ENCODE measurements at places on chromosomes 11 and 22. TPM values are rescaled to one million over a fixed set of nuclear protein-coding genes. Genes with fewer than 3 reads are reported as not detected.
A peak's percentile ranks its signal among the peaks of the same experiment; 100 is the strongest.

Gene ZNRF3
- 6.6 TPM for total RNA-seq

Gene CHID1
- 58.7 TPM for total RNA-seq

Gene POU2AF3
- 0.18 TPM for total RNA-seq

Gene TUG1
- total RNA-seq, result 37.7 TPM

Gene DGCR6
- total RNA-seq, result 4.2 TPM

Gene PNPLA5
- not detected for total RNA-seq

Gene GLYATL2
- total RNA-seq, result 0.34 TPM

Gene OR52A1
- total RNA-seq, result not detected

Gene F2
- total RNA-seq, result not detected

Gene TMEM132A
- total RNA-seq, result 5.1 TPM

Gene CDC42EP2
- 21.7 TPM for total RNA-seq

Gene CHADL
- total RNA-seq, result 14.4 TPM

Gene ACCS
- 8.5 TPM for total RNA-seq

GRCh38 chr22:44051358-44051757 lies 27.3 kb downstream of the PARVB start:
- DNase-seq, result no peak

DNA sequence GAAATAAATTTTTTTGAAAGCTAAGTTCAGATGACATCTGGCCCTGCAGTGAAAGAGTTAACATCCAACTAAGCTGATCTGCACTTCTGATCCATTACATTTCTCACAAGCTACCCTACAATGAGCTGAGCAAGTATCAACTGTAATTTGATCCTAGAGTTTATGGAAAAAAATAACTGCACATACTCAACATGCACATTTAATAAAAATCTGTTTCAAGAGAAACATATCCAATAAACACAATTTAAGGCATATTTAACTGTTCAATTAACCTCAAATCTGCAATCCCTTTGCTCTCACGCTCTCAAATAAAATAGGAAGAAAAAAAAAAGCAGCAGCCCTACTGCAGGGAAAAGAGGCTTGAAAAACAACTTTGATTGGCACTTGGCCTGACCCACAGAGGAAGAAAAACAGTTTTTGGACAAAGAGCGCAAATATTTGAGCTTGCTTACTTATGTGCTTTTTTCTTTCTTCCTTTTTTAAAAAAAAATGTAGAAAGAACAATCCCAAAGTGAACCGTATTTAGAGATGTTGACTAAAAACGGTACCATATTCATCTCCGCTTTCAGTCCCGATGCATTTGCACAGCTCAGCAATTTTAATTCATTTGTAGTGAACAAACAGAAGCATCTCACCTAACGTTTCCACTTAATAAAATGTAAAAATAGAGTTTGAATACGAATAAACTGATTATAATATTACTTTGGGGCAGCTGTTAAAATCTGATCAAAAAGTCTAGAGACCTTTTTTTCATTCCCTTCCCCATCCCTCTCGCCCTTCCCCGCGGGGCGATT lies 1.6 kb downstream of the SESN3 start:
- DNase-seq, result no peak

GRCh38 chr22:33573479-33573878 lies 346.8 kb downstream of the LARGE1 start:
- no peak for DNase-seq

DNA sequence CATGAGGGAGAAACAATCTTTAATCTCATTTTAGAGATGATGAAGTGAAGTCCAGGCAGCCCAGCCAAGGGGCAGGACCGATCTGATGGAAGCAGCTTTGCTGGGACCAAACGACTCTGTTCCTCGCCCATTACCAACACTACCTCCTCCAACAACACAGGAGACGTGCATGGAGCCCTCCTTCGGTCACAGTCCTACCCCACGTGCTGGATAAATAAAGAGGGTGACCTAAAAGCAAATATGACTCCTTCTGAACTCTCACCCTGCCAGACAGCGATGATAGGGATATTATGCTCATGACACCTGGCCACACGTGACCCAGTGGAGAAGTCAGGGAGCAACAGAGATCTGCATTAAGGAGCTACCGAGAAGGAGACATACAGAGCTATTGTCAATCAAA lies 26.0 kb downstream of the SCGB1A1 start:
- no peak for DNase-seq

DNA sequence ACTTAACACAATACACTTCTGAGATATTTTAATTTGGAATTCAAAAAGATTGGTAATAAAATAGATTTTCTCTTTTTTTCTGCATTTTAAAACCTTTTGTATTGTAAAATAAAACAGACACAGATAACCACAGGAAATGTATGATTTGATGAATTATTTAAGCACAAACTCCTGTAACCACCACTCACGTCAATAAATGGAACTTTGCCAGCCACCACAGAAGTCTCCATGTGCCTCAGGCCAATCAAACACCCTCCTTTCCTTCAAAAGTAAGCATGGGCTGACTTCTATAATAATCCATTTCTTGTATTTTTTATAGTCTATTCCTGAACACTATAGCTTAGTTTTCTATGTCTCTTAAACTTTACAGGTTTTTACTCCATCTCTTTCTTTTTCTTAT lies 721.7 kb downstream of the DLG2 start:
- DNase-seq, result no peak

- DNase-seq, result no peak
Observed at GRCh38 chr22:30000566-30000965, 79.7 kb upstream of the HORMAD2 start.

- DNase-seq, result no peak
Observed at GRCh38 chr11:47314992-47315391, 37.5 kb downstream of the MYBPC3 start.

- no peak for DNase-seq
Observed at GRCh38 chr11:75315439-75315805, 36.0 kb downstream of the ARRB1 start.

GRCh38 chr22:37808294-37808657 lies 542 bp downstream of the GCAT start:
- DNase-seq, result no peak

GRCh38 chr11:34869425-34869824 lies 46.8 kb downstream of the APIP start:
- DNase-seq, result no peak

GRCh38 chr11:82754410-82754809 lies 20.7 kb upstream of the FAM181B start:
- DNase-seq, result no peak

DNA sequence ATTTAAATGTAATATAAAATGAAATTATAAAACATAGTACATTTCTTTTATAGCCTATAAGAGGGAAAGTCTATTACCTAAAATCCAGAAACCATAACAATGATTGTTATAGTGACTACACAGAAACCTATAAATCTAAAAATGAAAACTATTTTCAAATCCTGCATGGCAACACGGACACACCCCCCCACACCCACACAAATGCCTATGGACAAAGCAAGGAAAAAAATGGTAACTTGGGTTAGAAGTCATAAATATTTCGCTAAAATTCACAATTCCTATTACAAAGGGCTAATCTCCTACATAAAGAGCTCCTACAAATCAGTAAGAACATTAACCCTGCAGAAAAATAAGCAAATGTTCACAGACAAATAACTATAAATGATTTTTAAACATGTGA lies 56.4 kb downstream of the GAB2 start:
- DNase-seq, result no peak

GRCh38 chr22:20578192-20578591 lies 70.8 kb downstream of the MED15 start:
- DNase-seq, result no peak

GRCh38 chr11:134541951-134542350 lies 129.9 kb upstream of the B3GAT1 start:
- DNase-seq, result no peak

- DNase-seq, result no peak
Observed at GRCh38 chr11:114123692-114124330, 64.3 kb downstream of the ZBTB16 start.

DNA sequence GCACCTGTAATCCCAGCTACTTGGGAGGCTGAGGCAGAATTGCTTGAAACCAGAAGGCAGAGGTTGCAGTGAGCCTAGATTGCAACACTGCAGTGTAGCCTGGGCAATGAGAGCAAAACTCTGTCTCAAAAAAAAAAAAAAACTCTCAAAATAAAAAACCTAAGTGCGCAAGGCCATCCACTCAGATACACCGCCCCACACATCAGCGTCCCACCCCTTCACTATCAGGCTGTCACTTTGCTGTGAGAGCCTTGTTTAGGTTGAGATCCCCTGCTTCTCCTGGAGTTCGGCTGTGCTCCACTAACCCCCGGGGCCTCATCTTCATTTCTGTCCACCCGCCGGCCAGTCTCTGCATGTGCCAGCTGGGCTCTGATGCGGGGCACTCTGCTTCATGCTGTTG lies 12.1 kb downstream of the SLC25A1 start:
- DNase-seq, result no peak

GRCh38 chr11:19164881-19165280 lies 36.9 kb downstream of the CSRP3 start:
- no peak for DNase-seq

- no peak for DNase-seq
Observed at GRCh38 chr11:113192121-113192925, 122.1 kb upstream of the TTC12 start.

DNA sequence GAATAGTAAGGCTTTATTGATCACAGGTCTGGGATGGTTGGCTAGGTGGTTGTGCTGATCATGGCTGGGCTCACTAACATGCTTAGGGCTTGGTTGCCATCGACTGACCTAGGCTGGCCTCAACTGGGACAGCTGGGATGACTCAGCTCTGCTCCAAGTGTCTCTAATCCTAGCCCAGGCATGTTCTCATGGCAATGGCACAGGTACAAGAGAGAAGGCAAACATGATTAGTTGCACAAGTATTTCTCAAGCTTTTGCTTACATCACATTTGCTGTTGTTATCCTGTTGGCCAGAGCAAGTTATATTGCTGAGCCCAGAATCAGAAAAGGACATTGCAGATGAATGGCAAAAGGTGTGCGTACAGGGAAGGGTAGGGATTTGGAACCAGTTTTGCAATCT lies 68.5 kb upstream of the SLC35C1 start:
- DNase-seq, result no peak

DNA sequence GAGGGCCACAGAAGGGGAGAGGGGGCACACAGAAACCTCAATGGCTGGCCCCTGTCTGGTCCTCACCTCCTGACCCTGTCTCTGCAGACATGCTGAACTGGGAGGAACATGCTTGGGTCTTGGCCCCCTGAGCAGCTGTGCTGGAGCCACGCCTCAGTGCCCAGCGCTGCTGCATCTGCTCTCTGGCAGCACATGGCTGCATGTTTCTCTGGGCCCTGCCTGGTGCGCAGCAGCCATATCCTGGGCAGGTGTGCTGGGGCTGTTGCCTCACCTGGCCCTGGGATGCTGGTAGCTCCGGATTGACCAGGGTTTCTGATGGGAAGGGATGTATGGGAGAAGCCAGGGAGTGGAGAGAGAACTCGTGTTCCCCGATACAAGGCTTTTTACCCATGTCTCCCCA lies 248.0 kb downstream of the ST3GAL4 start:
- no peak for DNase-seq

GRCh38 chr22:38228873-38229740 lies 27.3 kb downstream of the MAFF start:
- DNase-seq, result peak; percentile 68

DNA sequence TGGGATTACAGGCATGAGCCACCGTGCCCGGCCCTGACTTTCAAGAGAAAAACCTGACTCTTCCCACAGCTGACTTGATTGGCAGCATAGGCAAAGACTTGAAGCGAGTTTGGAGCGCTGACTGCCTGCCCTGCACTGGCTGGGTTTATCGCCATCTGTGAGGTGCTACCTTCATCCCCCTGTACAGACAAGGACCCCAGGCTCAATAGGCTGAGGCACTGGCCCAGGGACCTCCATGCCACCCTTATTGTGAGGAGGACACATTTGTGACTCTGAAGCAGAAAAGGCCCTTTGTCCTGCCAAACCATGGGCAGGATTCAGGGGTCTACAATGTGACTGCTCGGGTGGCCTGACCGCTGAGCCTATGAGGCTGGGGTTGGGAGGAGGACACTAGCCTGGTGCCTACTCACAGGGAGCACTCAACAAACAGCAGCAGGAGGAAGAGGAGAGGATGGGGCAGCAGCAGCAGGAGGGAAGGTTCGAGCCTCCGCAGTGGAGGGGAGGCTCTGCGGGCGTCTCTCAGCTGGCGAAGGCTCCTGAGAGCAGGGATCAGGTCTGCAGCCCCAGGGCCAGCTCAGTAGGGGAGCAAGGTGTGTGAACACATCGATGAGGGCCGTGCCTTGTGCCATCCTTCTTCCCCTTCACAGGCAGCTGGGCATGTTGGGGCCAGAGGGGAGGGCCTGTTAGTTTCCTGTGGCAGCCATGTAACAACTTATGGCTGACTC lies 72.9 kb upstream of the WNT7B start:
- DNase-seq, result peak; percentile 17

- DNase-seq, result peak; percentile 63
Observed at GRCh38 chr11:1921574-1922141, 2.2 kb downstream of the TNNT3 start.

DNA sequence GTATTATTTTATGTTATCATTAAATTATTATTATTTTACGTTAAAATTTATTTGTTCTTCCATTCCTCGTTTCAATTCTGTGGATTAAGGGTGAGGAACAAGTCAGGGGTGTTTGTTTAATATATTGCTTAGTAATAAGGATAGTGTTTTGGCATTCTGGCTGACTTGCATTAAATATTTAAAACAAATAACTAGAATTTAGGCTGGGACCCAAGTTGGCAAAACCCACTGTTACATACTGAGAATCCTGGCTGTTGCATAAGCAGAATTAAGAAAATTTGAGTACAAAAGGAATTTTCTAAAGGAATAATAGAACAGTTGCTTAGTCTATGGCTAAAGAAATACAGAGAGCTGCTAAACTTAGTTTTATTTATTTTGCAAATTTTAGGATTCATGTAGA lies 196.4 kb downstream of the GUCY1A2 start:
- DNase-seq, result no peak

DNA sequence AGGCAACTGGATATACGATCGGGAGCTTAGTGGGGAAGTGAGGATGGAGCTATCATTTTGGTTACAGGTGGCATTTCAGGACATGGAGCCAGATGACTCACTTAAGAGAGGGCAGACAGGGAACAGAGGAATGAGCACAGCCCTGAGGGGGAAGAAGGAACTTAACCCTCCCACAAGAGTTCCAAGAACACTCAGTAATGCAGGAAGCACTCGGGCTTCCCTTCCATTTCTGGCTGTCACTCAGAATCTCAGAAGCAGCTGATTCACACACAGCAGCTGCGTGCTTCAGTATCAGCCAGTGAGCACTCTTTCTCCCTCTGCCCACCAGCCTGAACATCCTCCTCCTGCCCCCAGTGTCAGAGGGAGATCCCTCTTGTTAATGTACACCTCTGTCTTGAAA lies 34.8 kb downstream of the EFCAB6 start:
- no peak for DNase-seq

DNA sequence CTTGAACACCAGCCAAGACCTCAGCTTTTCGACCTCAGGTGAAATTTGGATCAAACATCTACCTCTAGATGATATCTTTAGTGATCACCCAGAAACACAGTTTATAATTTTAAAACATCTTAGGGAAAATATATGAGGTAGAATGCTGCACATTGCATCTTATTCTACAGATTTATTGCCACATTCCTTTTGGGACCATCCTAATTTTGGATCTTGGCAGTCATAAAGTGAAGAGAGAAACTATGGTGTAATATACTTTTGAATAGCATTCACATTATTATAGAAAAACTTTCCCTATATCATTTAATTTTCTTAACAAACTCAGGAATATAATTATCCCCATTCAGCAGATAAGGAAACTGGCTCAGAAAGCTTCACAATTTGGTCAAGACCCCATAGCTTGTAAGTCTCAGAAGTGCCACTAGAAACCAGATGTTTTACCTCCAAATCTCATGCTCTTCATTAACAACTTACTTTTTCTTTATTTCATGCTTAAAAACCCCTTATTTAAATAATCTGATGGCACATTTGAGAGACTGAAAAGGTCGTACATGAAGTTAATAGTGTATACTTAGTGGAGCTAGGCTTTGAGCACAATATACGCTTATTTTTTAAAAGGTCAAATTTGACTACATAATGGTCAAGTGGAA lies 199.2 kb upstream of the CTSC start:
- no peak for DNase-seq
